ENCODE measurements at places on chromosomes 1 and 21. TPM values are rescaled to one million over a fixed set of nuclear protein-coding genes. Genes with fewer than 3 reads are reported as not detected.

Gene KCNT2
- 26.6 TPM for total RNA-seq

Gene C1orf105
- total RNA-seq: not detected

Gene KRTAP10-2
- total RNA-seq: not detected

Gene CAMK2N1
- total RNA-seq: 74.3 TPM

Gene SV2A
- 72.0 TPM for total RNA-seq

Gene CDCA8
- 1.2 TPM for total RNA-seq

Gene E2F2
- 0.74 TPM for total RNA-seq

Gene AMY1C
- total RNA-seq: not detected

Gene BRINP2
- total RNA-seq: 17.0 TPM

Gene NHLH1
- total RNA-seq: 0.98 TPM

Gene MARK1
- 55.8 TPM for total RNA-seq

Gene CLCA4
- not detected for total RNA-seq

Gene UAP1
- total RNA-seq: 30.0 TPM

Gene KLF18
- total RNA-seq: not detected

Gene CLDN8
- not detected for total RNA-seq

Gene NUF2
- total RNA-seq: 4.4 TPM

Gene EXO1
- 2.2 TPM for total RNA-seq

Gene LRRC3
- total RNA-seq: 5.7 TPM

Gene GJA5
- total RNA-seq: 0.98 TPM

Gene AIRE
- under 0.01 TPM for total RNA-seq

All from temporal lobe (tissue), 4 donors.